ENCODE measurements at places on chromosomes 1 and 21.

- DNase-seq, result no peak
Measured at GRCh38 chr1:214514819-214515383, 36.5 kb downstream of the PTPN14 start.

DNA sequence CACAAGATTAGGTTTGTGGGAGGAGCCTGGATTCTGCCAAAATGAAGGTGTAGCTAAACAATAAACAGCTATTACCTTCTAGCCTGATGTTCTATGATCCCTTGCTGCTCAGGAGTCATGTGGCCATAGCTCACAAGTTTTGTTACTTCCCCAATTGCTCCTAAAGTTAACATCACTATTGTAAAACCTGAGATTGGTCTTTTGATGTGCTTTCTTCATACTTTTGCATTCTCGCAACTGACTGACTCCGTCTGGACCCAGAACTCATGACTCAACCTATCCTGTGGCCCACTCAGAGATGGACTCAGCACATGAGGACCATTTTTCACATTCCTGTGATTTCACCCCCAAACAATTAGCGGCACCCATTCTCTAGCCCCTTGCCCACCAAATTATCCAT, 69.1 kb downstream of the PTGS2 start:
- DNase-seq, result no peak

DNA sequence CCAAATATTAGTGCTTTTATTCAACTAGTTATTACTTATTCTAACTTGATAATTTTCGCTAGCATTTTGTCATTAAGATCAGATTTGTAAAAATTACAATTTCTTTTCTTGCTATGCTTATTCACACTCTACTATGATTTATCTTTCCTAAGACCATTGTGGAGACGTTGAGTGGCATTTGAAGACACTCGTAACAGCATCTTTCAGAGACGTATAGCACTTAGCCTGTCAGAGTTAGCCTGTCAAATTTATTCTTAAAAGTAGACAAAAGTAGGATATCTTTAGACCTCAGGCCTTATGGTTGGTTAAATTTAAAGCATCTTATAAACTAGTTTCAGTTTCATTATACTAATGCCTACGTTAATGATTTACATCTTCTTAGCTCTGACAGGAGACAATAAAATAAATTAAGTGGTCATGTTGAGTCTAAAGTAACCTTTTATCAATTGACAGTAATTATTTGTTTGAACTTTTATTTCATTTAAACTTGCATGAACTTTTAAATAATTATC, 1410.1 kb downstream of the MRPL39 start:
- DNase-seq, result no peak

DNA sequence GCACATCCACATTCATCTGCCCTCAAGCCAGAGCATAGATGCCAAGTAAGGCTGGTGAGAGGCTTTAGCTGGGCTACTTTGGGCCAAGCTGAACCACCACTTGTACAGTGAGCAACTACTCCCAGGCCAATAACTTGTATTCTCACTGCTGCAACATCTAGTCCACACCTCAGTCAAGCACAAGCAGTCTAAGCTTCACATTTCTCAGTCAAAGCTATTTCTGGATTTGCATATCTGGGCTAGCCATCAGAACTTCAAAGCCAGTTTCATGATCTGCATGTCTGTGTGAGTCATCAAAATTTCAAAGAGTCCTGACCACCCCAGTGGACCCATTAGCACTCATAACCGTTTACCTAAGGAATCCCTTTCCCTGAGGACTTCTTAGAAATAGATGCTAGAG, 77.7 kb upstream of the DIRAS3 start:
- DNase-seq, result no peak

- DNase-seq, result no peak
Measured at GRCh38 chr1:166272851-166273250, 106.0 kb upstream of the FAM78B start.

- peak; percentile 61 for DNase-seq
Measured at GRCh38 chr1:21659099-21659923, 9.8 kb downstream of the RAP1GAP start.

DNA sequence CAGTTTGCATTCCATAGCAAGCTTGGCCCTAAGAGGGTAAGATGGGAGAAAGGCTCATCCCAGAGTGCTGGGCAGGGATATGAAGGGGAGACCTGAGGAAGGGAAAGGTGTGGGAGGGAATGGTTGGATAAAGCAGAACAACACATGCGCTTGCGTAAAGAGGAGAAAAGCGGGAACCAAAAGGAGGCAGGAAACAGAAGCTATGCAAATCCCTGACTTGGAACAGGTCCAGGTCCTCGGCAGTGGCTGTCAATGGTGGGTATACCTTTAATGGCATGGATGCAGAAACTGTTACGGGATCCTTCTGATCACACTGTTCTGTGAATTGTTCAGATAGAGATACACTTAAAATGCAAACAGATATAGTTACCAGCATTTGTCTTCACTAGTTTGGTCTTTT, 455.6 kb downstream of the SIPA1L2 start:
- no peak for DNase-seq

GRCh38 chr1:108560189-108560873, 431 bp downstream of the EEIG2 start:
- DNase-seq, result no peak

- DNase-seq, result no peak
Measured at GRCh38 chr1:167825419-167826079, 88.4 kb downstream of the ADCY10 start.

GRCh38 chr1:159895836-159896545, 4.0 kb downstream of the CFAP45 start:
- DNase-seq, result no peak

GRCh38 chr1:182359645-182360044, 31.9 kb downstream of the GLUL start:
- DNase-seq, result no peak

- no peak for DNase-seq
Measured at GRCh38 chr1:200279810-200280411, 129.9 kb downstream of the ZNF281 start.

- no peak for DNase-seq
Measured at GRCh38 chr1:57133686-57134085, 167.9 kb upstream of the C8B start.

- no peak for DNase-seq
Measured at GRCh38 chr1:115729756-115730155, 38.8 kb downstream of the CASQ2 start.

DNA sequence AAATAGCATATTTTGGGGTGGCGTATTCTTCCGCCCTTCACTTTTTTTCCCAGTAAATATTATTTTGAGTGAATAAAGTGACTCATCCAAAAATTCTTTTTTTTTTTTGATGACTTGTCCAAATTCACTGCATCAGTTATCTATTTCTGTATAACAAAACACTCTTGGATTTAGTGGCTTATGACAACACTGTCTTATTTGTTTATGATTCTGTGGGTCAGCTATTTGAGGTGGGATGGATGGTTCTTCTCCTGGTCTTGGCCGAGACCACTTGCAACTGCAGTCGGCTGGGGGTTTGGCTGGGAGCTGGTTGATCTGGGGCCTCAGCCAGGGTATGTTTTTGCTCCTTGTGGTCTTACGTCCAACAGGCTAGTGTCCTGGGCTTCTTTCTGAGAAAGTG, 39.9 kb upstream of the SRSF10 start:
- DNase-seq, result no peak

DNA sequence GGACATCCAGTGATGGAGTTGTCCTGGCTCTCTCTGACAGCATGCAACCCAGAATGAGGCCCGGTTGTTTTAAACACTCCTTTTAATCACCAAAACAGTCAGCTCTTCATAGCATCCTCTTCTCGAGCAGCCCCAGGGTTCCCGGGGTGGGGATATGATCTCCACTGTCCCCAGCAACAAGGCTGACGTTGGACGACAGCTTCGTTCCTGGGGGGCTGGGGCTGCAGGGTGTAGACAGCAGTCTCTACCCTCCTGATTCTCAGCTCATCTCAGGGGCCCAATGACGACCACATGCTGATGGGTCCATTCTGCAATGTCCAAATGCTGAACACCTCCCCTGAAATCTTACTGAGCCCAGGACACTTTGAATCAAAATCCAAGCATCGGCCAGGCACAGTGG, 27.0 kb downstream of the TRIM11 start:
- DNase-seq, result no peak

DNA sequence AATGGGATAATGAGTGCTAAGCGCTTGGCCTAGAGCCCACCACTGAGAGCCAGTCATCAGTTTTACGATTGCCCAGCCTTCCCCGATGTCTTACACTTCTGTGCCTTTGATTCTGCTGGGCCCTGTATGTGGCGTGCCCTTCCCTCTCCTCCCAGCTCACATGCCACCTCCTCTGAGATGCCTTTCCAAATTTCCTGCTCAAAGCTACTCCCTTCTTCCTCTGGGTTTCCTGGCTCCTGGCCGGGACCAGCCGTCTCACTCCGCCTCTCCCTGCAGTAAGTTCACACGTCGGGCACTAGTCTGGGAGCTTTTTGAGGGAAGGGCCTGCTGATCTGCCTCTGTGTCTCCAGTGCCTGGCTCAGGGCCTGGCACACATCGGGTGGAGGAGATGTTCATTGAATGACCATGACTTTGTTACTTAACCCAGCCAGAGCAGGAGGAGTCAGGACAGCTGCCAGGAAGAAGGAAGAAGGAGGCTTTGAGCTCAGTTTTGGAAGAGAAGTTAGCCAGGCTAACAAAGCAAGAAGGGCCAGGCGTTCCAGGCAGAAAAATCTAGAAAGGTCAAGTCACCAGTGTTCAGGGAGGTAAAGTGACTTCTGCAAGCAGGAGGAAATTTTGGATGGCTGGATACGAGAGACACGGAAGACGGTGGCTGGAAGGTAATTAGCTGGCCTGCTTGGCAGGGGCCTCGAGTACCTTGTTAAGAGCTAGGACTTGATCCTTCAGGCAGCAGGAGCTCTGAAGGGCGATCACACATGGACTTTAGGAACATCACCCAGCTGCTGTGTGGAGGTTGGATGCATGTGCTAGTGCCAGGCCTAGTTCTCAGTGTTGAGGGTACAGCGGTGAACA, 63.6 kb downstream of the EPHB2 start:
- DNase-seq, result no peak

GRCh38 chr1:1461721-1462317, 9.7 kb upstream of the ATAD3B start:
- DNase-seq, result no peak

GRCh38 chr1:9688599-9688998, 37.1 kb downstream of the PIK3CD start:
- no peak for DNase-seq

- DNase-seq, result no peak
Measured at GRCh38 chr1:10225573-10225972, 15.2 kb downstream of the KIF1B start.

GRCh38 chr1:229756666-229757065, 130.6 kb downstream of the URB2 start:
- DNase-seq, result no peak

GRCh38 chr1:19454265-19455146, 30.8 kb downstream of the CAPZB start:
- DNase-seq, result no peak

DNA sequence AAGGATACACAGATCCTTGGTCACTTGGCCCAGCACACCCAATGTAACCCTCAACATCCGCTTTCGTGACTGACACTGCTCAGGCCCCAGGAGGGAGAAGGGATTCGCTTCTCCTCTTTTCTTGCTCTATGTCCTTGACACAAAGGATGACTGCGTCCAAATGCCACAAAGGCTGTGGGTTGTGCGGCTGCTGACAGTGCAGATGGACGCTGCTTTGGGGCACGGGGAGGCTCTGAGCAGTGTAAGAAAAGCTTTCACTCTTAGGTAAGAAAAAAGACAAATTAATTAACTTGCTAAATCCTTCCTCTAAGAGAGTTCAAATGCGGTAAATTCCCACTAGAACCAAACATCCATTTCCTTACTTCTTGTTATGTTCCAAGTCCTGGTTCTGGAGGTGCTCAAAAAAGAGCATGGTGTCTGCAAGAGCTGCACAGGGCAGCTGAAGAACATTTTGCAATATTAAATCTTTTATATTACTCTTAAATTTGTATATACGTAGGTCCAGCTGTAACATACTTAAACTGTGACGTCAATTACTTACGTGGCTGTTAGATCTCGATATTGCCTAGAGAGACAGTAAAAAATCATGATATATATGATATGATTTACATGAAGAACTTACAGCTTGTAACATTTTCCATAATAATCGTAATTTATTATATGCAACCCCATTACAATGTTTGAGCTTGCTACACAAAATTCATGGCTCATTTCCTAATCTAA, 19.4 kb upstream of the EPHB2 start:
- DNase-seq, result no peak

DNA sequence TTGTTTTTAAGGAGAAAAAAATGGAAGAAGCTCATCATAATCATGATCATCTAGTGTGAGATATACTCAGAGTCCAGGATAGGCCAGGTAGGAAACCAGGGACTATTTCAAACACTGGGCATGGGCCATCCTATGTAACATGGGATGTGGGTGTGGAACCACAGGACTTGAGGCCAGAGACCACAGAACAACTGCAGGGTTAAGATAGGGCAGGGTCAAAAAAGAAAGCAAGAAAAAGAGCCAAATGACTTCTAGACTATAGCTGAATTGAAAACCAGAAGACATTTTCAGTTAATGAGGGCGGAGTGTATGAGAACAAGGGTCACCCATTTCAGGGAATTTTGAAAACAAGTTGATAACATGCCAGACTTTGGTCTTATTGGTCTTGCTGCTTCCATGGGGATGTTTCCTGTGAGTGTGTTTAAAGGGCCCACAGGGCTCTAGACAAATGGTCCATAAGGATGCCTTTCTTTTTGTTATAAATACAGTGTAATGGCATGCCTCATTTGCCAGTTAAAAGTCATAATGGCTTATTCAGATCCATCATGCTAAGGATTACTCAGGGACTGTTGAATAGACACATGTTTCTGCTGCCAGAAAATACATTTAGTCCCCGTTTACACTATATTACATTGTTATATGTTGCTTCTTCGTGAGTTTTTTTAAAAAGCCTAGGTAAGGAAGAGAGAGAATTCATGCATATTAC, 182.0 kb upstream of the C21orf91 start:
- no peak for DNase-seq

- no peak for DNase-seq
Measured at GRCh38 chr1:2466958-2467554, 9.0 kb upstream of the PLCH2 start.

DNA sequence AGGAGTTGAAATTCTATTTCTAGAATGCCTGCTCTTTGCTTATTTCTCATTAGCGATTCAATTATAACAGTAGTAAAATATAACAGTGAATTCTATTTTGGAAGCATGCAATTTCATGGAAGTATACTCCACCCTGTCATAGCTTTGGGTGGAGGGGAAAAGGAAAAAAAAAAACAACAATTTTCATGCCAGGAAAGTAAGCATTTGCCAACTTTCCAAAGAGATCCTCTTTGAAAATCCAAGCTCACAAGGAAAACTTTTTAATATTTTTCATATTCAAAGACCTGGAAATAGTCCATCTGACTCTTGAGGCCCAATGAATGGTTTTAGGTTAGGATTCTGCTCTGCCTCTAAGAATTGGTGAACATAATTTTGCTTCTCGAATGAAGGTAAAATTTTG, 134.5 kb downstream of the PTPN14 start:
- no peak for DNase-seq

DNA sequence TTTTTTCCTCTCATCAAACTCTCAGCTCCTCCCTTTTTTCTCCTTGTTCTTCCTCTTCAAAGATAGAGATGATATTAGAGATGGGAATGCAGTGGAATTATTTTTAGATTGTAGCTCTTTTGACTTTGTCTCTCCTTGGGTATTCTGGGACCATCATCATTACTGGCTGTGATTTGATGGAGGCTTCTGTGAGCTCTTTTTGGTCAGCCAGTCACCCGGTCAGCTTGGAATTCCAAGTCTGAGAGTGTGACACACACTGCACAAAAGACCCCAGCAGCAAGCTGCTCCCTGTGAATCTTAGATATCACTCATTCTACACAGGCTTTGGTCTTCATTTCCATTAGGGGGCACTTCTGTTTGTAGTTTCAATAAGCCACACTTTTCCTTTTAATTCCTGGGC, 51.6 kb upstream of the NEK7 start:
- no peak for DNase-seq

- no peak for DNase-seq
Measured at GRCh38 chr1:41662765-41663437, 178.4 kb upstream of the EDN2 start.
